ENCODE measurements at places on chromosomes 13 and 19. TPM values are rescaled to one million over a fixed set of nuclear protein-coding genes. Genes with fewer than 3 reads are reported as not detected.

The C1QTNF9B gene
- not detected for total RNA-seq

The CEACAM20 gene
- not detected for total RNA-seq

The MYH14 gene
- total RNA-seq: not detected

The NLRP9 gene
- total RNA-seq: not detected

The ZNF444 gene
- 17.1 TPM for total RNA-seq

The C13orf42 gene
- total RNA-seq: not detected

The TUBA3C gene
- total RNA-seq: not detected

The FCER2 gene
- total RNA-seq: not detected

The ZNF865 gene
- total RNA-seq: 5.8 TPM

The CGB3 gene
- total RNA-seq: not detected

The ZNF780A gene
- total RNA-seq: 9.4 TPM

The TBXA2R gene
- total RNA-seq: 1.3 TPM

The SIGLEC12 gene
- not detected for total RNA-seq

The ERICH6B gene
- not detected for total RNA-seq

The CYP4F2 gene
- total RNA-seq: not detected

The CD79A gene
- total RNA-seq: not detected

The COPE gene
- 365 TPM for total RNA-seq

The PSG2 gene
- not detected for total RNA-seq

The ICAM4 gene
- 0.49 TPM for total RNA-seq

The FAM216B gene
- not detected for total RNA-seq

The TOMM40 gene
- 57.8 TPM for total RNA-seq

The SLC25A41 gene
- total RNA-seq: not detected

The KLK10 gene
- total RNA-seq: not detected

The C1QTNF9 gene
- not detected for total RNA-seq

The FGF22 gene
- total RNA-seq: not detected

The WASF3 gene
- total RNA-seq: 13.4 TPM

The GFY gene
- not detected for total RNA-seq

The FFAR1 gene
- not detected for total RNA-seq

The C2CD4C gene
- not detected for total RNA-seq

The RTBDN gene
- total RNA-seq: not detected

The TNFSF9 gene
- 0.18 TPM for total RNA-seq

The CTXN1 gene
- total RNA-seq: 0.18 TPM

The ZNF132 gene
- 3.9 TPM for total RNA-seq

The PLIN5 gene
- 1.3 TPM for total RNA-seq

The ZNF837 gene
- total RNA-seq: 4.5 TPM

The VSTM2B gene
- not detected for total RNA-seq

The SLAIN1 gene
- 0.65 TPM for total RNA-seq

The DCLK1 gene
- total RNA-seq: 10.0 TPM

The CLEC4G gene
- total RNA-seq: not detected

The LYPD3 gene
- total RNA-seq: under 0.01 TPM

The OLFM4 gene
- not detected for total RNA-seq

The MAU2 gene
- total RNA-seq: 21.4 TPM

The MRPS31 gene
- 14.8 TPM for total RNA-seq

The CYP4F3 gene
- not detected for total RNA-seq

The TFPT gene
- total RNA-seq: 13.9 TPM

The DNAAF3 gene
- total RNA-seq: 8.8 TPM

The ATXN8OS gene
- total RNA-seq: not detected

The ZNF649 gene
- total RNA-seq: 9.1 TPM

All from cardiac atrium fibroblast (primary cell).